ENCODE measurements at places on chromosomes 7 and 10.

- DNase-seq = no peak
These were observed 530.1 kb downstream of the ANKRD7 start for GRCh38 chr7:118754608-118755007.

DNA sequence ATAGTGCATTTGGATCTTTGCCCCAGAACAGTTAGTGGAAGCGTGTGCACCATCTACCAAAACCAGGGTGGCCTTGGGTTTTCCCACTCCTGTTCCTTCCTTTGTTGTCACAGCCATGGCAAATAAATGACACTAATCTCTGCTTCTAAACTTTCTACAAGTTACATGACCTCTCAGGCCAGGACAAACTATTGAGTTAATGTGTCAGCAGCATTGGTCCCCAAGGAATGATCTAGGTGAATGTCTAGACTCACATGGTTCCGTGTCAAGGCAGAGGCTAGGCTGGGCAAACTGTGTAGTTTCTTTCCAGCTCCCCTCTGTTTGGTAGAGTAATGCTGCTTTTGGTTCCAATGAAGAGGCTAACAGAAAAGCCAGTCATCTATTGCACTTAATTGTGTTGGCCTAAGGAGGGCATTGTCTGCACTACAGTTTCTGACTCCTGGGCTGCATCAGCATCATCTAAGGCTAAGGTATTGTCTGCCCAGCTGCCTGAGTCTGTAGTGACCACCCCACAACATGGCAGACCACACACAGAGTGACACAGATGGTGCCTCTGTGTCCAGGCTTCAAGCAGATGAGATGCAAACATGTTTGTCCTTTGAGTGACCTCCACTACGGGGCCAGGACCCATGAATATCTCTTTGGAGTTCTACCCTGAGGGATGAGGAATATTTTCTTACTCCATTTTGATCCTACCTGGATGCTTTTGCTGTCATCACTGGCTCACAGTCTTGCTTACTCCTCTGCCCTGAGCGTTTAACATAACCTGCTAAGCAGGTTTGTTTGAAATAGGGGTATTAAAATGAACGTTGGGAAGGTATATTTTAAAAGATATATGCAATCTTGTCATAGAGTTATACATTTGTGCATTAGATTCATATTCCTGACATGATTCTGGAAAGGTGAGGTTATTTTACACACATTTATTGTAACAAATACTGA lies 1.7 kb downstream of the CYP3A4 start:
- DNase-seq = no peak

DNA sequence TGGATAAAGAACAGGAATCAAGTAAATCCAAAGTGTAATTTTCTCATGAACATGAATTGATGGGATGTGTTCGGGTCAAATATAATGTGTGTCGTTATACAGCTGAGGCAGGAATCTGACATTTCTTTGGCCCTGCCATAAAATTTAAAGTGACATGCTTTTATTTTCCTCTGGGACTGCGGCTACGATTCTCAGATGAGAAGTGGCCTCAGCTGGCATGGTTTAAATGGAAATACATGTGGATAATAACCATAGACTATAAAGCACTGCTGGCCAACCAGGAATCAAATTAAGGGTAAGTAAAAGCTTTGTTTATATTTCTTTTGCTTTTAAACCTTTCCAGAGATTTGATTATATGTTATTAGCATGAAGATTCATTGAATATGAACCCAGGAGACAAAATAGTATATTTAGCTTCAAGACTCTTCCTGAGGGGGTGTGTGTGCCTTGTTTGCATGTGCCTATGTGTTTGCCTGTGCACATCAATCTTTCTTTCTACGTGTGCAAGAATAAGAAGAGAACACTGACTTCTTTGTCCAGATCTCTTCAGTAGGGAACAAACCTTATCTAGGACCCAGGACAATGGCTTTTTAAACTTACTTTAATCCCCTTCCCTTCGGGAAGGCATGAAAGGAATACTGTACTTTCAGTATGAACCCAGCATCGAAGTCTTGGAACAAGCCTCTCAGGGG lies 629.0 kb upstream of the PFKP start:
- no peak for DNase-seq

DNA sequence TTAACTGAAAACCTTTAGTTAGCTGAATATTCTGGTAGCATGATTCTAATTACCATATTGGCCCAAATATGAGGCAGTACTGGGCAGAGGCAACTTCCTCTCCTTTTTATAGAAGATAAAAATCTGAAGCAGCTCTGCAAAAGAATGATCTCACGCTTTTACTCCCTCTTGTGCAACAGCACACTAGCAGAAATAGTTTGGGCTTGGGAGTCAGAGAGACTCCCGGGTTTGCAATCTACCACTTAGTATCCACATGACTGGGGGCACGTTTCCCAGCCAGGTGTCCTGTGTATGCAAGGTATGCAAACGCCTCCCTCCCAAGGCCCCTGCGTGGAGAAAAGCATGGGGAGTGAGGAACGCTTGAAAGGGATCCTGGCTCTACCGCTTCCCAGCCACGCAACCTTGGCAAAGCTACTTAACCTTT lies 47.2 kb upstream of the RHEB start:
- DNase-seq = peak; percentile 30

DNA sequence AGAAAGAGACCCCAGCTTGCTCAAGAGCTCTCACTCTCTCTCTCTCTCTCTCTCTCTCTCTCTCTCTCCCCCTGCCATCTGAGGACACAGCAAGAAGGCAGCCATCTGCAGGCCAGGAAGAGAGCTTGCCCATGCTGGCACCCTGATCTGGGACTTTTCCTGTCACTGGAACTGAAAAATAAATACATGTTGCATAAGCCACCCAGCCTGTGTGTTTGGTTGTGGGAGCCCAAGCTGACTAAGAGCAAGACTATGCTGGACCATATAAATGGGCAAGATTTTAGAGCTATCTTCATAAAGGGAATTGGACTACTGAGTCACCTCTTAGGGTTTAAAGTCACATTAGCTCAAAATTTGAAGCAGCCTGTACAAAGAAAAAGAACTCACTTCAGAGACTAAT lies 98.6 kb downstream of the SLC16A9 start:
- DNase-seq = no peak

GRCh38 chr7:44867073-44867995 lies 18.0 kb downstream of the PURB start:
- DNase-seq = peak; percentile 95

DNA sequence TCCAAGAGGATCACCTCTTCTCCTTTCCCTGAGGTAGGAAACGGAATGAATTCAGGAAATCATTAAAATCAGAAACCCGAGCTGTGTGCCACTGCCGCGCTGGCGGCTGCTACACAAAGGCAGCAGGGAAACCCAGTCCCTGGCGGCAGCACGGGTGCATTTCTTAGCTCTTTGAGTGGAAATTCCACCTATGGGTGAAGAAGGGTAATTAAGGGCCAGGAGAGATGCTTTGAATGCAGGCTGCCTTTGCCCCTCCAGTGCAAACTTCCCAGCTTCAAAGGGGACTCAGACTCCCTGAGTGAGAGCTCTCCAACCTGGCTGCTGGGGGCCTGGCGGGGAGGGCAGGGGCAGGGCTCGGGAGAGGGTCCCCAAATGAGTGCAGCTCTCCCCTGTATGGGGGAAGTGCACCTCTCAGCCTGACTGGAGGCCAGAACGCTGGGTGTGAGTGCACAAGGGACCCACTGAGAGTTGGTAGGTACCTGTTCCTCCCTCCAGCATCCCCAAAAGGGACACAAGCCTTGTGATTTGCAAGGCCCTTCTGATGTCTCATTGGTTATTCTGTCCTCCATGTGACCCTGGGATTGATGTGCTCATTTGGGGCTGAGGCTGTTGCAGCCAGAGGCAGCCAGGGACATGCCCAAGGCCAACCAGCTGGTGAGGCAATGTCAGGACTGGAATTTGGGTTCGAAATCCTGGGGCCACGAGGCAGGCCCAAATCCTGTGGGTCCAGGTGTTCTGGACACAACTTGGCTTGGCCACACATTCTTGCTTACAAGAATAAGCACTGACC lies 16.3 kb upstream of the ZMIZ1 start:
- no peak for DNase-seq
